Caco-2 (cell line): ENCODE measurements at places on chromosomes 11 and 22. TPM values are rescaled to one million over a fixed set of nuclear protein-coding genes. Genes with fewer than 3 reads are reported as not detected.
A peak's percentile ranks its signal among the peaks of the same experiment; 100 is the strongest.

Gene MMP27
- not detected in 2 replicates for total RNA-seq

Gene RGL4
- not detected in 2 replicates for total RNA-seq

Gene IL10RA
- total RNA-seq, result 0.65 and 1.6 TPM in 2 replicates

Gene HORMAD2
- total RNA-seq, result 2.4 and 3.1 TPM in 2 replicates

GRCh38 chr11:128852327-128853023 is 14.6 kb downstream of the KCNJ1 start:
- no peak for DNase-seq

DNA sequence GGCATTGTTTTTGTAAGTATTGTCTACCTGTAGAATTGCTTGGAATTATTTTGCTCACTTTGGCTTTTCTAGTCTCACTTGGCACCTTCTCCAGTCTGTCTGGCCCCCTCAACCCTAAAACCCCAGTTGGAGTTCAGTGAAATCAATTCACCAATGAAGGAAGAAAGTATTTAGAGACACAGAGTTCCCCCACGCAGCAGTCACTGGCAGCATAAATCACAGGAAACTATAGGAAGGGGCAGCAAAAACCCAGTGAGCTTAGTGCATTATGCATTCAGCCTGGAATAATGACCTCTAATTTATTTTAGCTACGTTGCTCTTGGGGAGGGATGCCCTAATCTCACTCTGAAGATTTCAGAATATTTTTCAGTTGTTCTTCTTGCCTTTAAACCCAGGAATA is 204.7 kb upstream of the BLID start:
- no peak for DNase-seq

- DNase-seq, result no peak
These were observed 4.6 kb upstream of the CDC42BPG start for GRCh38 chr11:64848826-64849597.

GRCh38 chr11:69030301-69030700 is 17.3 kb upstream of the MRGPRF start:
- no peak for DNase-seq

DNA sequence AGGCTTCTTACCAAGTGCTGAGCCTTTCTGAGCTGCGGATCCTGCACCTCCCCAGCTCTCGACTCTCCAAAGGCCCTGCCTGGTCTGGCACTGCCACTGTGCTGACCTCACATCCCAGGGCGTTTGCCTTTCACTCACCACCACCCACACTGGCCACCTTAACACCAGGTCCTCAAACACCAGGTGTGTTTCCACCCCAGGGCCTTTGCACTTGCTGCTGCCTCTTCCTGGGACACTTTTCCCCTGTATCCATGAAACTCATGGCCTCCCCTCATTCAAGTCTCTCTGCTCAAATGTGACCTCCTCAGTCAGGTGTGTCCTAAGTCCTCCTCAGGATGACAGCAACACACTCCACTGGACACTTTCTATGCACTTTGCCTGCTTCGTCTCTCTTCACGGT is 51.4 kb upstream of the ANO1 start:
- DNase-seq, result peak; percentile 32

DNA sequence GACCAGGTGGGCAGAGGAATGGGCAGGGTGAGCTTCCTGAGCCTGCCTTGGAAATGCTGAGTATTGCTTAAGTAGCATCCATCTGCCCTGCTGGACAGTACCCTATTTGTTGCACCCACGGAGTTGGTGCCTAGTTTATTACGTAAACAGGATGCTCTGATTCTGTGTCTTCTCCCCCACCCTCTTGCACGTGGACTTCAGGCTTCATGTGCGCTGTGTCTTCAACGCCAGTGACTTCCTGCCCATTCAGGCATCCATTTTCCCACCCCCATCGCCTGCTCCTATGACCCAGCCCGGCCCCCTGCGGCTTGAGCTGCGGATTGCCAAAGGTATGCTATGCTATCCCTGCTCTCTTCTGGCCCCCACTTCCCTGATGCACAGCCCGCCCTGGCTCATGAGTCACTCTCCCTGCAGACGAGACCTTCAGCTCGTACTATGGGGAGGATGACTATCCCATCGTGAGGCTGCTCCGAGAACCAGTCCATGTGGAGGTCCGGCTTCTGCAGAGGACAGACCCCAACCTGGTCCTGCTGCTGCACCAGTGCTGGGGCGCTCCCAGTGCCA is 5.7 kb downstream of the ZP1 start:
- DNase-seq, result no peak

DNA sequence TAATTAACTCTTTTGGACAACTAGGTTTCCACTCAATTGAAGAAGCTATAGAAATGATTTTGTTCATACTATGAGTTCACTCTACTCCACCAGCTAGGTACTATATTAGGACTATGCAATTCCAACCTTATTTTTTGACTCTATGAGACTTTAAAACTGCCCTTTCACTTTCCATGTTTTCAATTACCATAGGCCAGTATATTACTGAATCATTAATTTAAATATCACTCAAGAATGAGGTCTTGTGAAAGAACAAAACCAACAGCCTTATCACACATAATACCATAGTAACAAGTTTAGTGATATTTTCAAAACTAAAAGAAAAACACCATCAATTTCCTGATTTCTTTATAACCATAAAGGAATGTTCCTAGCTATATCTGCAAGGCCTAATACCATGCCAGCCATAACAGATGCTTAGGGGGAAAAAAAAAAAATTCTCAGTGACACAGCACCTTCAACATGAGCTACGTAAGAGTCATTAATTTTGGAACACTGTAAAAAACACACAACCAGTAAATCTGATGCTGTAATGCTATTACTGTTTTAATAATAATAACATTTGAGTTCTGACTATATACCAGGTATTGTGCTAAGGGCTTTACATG is 6.1 kb downstream of the DCUN1D5 start:
- no peak for DNase-seq

- no peak for DNase-seq
These were observed 38.1 kb upstream of the CHRM4 start for GRCh38 chr11:46429717-46430116.

- DNase-seq, result no peak
These were observed 75.3 kb upstream of the CREB3L1 start for GRCh38 chr11:46202149-46202548.
